Muscle of arm (tissue), 14 donors: ENCODE measurements at places on chromosomes 12 and 14. TPM values are rescaled to one million over a fixed set of nuclear protein-coding genes. Genes with fewer than 3 reads are reported as not detected.
A peak's percentile ranks its signal among the peaks of the same experiment; 100 is the strongest.

- no peak for DNase-seq
These were observed 5.1 kb upstream of the MED13L start for GRCh38 chr12:116282371-116283286.

DNA sequence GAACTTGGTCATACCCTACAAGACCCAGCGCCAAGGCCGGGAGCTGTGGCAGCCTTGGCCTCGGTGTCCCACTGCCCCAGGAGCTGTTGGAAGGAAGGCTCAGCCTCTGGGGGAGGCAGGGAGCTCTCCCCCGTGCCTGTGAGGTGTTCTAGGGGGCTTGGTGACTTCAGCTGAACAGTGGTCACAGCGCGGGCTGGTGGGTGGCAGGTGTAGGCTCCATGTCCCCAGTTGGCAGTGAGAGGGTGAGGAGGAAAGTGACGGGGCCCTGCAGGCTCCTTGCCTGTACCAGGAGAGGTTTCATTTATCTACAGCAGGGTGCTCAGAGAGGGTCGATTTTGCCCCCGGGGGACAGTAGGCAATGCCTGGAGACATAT lies 47.5 kb downstream of the DLK1 start:
- DNase-seq = no peak

- DNase-seq = no peak
These were observed 142.0 kb downstream of the BCL11B start for GRCh38 chr14:99129998-99130397.

GRCh38 chr12:54592316-54592715 lies 3.9 kb upstream of the PPP1R1A start:
- no peak for DNase-seq

DNA sequence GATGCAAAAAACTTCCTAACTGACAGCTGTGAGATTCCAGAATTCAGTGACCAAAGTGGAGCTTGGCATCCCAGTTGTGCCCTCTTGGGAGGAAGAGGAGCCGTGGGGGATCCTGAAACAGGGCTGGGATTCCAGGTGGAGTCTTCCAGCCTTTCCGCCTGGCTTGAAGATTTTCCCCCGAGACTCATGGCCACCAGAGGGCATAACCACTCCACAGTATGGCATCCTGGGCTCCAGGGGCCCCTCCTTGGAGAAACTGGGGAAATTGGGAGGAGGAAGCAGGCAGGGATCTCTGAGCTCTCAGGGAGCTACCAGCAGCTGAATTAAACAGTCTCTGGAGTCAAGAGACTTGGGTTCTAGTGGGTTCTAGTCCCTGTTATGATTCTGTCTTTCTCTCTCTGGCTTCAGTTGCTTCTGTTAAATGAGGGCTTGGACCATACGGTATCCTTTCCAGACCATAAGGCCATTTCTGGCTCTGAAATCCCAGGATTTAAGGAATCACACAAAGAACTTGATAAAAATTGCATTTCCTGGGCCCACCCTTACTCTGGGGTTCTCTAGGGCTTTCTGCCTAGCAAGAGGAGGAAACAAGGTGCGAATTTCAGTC lies 2.6 kb upstream of the TAMALIN start:
- DNase-seq = no peak

- no peak for DNase-seq
These were observed 11.5 kb downstream of the UBE2N start for GRCh38 chr12:93430280-93430679.

DNA sequence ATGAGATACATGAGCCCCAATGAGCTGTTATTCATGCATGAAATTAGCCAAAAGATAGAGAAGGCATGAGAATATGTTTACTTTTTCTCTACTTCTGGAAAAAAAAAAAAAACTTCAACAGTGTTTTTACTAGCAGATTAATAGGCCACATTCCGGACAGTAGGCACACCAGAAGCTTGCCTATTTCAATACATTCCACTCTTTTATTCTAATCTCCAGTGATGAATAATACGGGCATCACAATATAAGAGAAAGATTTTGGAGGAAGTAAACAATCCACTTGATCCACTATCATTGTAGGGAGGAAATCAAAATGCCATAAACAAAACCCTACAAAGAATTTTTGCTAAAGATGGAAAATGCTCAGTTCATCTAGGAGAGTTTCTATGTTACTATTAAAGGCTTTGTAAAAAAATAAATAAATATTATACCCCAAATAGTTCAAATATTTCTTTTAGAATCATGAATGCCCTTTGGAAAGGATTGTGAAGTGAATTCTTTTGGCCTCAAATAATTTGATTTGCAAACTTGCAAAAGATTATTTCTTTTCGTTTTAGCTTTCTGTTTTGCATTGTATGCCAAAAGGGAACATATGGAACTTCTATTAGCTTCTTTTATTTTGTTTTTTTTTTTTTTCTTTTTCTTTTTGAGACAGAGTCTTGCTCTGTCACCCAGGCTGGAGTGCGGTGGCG lies 232.6 kb downstream of the EPS8 start:
- no peak for DNase-seq

DNA sequence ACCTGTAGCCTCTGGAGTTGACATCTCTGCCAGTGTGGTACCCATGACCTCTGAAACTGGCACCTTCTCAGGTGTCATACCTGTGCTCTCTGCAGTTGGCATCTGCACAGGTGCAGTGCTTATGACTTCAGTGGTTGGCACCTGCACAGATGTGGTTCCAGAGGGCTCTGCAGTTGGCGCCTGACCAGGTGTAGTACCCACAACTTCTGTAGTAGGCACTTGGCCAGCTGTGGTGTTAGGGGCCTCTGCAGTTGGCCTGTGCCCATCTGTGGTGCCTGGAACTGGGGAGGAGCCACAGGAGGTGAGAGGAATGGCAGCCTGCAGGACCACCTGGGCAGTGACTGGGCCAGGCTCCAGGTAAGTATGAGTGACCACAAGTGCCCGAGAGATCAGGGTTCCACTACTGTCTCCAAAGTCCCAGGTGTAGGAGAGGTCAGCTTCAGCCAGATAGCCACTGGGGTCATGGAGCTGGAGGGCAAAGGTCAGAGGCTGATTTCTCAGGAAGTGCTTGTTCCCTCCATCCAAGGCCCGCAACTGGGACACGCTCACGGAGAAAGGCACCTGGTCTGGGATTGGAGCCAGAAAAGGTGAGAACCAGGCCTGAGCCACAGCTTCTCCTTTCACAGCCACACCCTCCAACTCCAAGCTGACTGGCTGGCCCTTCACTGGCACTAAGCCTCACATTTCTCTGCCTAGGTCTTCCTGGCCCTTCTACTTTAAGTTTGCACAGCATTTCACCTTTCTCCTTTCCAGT lies 8.6 kb downstream of the PMEL start:
- no peak for DNase-seq

DNA sequence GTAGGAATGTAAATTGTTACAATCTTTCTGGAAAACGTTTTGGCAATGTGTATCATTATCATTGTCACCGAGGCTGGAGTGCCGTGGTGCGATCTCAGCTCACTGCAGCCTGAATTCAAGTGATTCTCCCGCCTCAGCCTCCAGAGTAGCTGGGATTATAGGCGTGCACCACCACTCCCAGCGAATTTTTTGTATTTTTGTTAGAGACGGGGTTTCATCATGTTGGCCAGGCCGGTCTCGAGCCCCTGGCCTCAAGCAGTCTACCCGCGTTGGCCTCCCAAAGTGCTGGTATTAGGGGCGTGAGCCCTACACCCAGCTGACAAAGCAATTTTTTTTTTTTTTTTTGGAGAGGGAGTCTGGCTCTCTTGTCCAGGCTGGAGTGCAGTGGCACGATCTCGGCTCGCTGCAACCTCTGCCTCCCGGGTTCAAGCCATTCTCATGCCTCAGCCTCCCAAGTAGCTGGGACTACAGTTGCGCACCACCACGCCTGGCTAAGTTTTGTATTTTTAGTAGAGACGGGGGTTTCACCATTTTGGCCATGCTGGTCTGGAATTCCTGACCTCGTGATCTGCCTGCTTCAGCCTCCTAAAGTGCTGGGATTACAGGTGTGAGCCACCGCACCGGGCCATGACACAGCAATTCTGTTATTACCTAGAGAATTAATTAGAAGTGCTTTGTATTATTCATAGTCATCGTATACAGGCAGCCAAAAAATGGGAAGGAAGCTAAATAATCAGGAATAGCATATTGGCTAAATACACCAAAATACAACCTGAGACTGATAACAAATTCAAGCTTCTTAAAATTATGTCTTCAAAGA lies 1.2 kb downstream of the ACTR6 start:
- DNase-seq = no peak

DNA sequence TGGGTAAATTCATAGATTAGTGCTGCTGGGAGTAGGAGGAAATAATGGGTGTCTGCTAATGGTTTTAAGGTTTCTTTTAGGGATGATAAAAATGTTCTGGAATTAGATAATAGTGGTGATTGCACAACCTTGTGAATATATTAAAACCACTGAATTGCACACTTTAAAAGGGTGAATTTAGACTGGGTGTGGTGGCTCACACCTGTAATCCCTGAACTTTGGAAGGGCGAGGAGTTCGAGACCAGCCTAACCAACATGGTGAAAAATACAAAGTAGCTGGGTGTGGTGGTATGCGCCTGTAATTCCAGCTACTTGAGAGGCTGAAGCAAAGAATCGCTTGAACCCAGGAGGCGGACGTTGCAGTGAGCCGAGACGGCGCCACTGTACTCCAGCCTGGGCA lies 1.3 kb downstream of the RAD52 start:
- no peak for DNase-seq

DNA sequence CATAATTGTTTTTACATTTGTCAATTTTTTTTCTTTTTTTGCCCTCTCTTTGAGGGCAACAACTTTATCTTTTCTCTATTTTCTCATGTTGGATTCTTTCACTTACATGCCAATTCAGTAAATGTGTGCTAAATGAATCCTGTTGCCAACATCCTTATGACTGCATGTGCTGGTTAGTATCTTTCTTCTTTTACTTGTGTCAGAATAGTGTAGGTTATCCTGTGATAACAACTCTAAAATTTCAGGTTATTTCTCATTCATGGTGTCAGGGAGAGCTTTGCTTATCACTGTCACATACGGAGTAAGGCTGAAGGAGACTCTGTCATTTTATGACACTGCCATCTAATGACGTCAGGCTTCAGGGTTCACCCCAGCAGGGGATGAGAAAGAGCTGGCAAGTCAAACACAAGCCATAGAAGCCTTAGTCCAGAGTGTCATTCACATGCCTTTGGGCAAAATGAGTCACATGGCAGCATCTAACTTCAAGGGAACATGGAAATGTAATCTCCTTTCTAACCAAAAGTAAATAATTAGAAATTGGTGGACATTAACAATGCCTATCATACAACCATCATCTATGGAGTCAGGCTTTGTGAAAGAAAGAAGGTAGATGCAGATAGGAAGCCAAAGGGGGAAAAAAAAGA lies 242.5 kb upstream of the ATP2B1 start:
- no peak for DNase-seq

DNA sequence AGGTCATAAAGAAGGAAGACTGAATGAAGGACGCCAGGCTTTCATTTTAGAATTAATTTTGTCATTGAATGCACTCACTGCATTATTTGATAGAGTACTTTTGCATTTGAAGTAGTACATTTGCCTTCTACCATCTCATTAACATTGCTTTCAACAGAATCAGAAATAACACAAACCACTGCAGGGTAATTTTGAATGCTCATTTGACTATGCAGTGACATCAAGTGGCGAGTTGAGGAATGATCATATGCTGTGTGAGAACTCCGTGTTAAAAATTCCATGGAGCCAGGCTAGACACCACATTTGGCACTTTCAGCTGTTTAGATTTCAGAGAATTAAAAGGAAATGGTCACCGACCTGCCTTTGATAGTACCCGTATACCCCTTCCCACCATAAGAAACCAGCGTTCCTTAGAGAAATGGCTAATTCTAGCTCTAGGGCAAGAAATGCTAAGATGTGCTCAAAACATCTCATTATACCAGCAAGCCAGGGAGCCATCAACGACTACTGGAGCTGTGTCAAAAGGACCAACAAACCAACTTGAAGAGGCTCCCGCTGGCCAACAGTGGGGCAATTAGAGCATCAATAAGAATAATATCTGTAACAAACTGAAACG lies 16.5 kb downstream of the HEBP1 start:
- peak; percentile 45 for DNase-seq

DNA sequence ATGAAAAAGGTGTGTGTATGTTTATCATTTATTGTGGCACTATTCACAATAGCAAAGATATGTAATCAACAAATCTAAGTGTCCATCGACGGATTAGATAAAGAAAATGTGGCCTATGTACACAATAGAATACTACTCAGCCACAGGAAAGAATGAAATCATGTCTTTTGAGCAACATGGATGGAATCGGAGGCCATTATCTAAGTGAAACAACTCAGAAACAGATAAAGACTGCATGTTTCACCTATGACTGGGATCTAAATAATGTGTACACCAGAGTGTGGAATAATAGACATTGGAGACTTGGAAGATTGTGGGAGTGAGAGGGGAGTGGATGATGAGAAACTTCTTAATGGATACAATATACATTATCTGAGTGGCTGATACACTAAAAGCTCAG lies 44.0 kb downstream of the CCER1 start:
- no peak for DNase-seq

DNA sequence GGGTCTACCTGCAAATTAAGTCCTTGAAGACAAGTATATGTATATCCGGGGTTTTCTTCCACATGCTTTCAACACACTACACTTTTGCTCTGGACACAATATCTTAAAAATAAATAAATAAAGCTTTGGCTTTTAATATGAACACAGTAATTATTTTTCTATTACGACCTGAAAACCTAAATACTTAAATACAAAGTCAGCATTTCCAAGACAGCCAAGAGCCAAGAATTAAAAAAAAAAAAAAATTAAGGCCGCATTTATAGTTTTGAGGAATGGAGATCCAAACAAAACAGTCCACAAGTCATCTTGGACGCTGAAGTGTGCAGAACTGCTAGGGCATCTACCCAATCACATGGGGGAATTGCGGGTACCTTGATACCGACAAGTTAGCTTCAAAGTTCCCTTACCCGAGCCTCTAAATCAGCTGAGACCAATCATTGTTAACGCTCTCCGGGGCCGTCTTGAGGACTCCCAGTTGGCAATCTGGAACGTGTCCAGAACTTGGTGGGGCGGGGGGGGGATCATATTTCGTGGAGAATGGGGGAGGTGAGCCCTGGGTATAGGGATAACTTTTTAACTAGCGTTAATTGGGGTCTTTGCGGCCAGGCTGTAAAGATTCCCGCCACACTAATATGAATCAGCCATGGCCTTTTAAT lies 731 bp upstream of the PCNX4 start:
- DNase-seq = peak; percentile 71

The AQP6 gene
- polyA plus RNA-seq = 0.19 TPM

The TCL1B gene
- not detected for polyA plus RNA-seq

The SRRM4 gene
- polyA plus RNA-seq = 0.12 TPM

The TAS2R43 gene
- polyA plus RNA-seq = 0.18 TPM

The CEP170B gene
- 2.3 TPM for polyA plus RNA-seq

The RTL1 gene
- polyA plus RNA-seq = 34.4 TPM

The LBHD2 gene
- polyA plus RNA-seq = not detected
